ENCODE measurements at places on chromosomes 7 and 10.

DNA sequence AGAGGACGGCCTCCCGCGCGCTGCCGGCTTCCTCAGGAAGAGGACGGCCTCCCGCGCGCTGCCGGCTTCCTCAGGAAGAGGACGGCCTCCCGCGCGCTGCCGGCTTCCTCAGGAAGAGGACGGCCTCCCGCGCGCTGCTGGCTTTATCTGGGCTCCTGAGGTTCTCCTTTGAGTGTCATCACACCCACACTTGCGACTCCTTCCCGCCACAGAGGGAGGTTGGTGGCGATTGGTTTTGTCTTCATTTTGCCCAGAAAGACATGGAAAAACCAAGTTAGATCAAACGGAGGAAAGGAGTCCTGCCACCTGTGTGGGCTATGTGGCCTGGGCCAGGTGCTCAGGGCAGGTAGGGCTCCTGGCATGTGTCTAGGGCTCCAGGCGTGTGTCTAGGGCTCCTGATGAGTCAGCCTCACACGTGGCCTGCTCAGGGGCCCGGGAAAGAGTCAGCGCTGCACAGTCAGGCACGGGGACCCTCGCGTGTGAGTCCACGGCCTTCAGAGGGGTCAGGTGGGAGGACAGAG is 138.0 kb downstream of the VIPR2 start:
- DNase-seq, result no peak

DNA sequence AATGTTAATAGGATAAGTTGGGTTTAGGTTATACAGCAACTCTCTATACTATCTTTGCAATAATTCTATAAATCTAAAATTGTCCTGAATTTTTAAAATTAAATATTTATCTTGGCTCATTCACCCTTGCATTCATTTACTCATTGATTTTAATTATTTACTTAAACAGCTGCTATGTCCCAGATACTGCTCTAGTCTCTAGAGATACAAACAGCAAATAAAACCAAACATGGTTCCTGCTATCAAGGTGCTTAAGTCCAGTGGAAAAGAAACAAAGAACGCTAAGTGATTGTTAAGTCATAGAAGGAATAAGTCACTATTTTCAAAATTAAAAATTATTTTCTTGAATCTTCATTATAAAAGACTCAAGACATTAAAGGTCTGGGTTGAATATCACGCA is 29.9 kb upstream of the MAT1A start:
- DNase-seq, result no peak

DNA sequence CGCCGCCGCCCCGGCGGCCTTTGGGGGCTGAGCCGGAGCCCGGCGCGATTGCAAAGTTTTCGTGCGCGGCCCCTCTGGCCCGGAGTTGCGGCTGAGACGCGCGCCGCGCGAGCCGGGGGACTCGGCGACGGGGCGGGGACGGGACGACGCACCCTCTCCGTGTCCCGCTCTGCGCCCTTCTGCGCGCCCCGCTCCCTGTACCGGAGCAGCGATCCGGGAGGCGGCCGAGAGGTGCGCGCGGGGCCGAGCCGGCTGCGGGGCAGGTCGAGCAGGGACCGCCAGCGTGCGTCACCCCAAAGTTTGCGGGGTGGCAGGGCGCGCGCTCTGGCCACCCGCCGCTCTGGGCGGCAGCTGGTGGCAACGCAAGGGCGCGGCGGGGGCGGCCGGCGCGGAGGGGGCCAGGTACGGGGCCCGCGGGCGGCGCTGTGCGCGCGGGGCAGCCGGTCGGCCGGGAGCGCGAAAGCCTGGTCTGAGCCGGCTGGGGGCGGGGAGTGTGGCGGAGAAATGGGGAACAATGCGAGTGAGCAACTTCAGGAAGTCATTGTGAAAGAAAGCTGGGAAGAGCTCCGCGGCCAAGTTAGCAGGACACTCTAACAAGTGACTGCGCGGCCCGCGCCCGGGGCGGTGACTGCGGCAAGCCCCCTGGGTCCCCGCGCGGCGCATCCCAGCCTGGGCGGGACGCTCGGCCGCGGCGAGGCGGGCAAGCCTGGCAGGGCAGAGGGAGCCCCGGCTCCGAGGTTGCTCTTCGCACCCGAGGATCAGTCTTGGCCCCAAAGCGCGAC is at the start of gene IKZF1:
TSS of gene IKZF1 (plus strand) at position 588 of the 782 bp plus-strand sequence. CDS start 14,346 bp downstream, outside the sequence.
- no peak for DNase-seq

DNA sequence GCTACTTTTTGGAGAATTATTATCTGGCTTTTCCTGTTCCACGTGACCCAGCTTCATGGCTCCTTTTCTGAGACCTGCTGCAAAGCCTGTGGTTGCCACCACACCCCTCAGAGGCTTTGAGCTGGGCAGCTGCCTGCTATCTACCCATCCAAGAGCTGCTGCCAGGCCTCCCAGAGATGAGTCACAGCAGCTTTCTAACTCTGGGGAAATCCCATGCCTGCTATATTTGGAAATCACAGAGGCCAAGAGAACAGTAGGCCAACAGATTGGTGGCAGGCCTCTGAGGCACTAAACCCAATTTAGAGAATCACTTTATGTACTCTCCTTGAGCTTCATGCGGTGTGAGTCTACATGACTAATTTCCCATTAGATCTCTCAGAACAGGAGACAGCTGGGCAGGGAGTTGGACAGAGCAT is 35.2 kb downstream of the SGCE start:
- DNase-seq, result no peak

DNA sequence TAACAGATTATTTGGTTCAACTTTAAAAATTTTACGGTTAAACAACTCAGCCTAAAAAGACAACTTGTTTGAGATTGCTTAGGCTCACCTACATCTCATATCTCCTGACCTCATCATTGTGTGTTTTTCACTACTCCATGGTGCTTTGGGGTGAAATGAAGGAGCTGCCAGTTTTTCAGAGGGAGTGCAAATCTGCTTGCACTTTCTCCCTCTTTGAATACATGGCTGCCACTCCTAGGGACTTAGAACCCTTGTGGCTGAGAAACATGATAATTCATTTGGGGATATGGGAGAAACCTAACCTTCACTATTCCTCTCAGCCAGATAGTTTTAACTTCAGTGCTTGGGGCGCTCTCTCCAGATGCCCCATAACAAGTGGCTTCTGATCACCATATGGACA is 2.7 kb downstream of the CCSER2 start:
- DNase-seq, result no peak

- no peak for DNase-seq
Observed at GRCh38 chr10:132646443-132647097, 109.0 kb downstream of the INPP5A start.

DNA sequence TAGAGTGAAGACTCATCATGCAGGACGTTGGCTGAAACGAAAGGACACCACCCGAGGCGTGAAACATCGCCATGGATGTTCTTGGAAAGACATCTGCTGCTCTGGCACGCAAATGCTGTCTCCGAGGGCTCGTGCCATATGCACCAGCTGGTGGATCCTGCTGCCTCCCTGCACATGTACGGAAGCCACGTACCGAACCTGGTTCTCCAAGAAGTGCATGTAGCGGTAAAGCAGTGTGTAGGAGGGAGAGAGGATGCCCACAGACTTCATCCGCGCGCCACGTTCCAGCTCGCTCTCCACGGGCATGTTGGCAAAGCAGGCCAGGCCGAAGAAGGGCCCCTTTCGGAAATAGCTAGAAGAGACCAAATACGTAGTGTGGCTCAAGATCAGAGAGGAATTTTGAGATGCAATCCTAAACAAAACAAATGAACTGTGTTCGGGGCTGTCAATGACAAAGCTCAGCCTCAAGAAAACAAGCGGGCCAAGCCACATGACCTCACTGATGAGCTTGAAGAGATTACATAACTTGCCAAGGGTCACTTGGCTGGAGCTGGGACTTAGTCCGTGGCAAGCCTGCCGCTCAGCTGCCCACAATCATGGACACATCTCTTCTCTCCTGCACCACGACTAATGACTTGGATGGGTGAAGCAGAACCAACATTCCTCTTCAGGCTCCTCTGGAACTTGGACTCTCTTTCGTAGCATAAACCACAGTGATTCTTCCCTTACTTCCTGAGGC is 16.5 kb downstream of the DENND11 start:
- DNase-seq, result no peak

- DNase-seq, result no peak
Observed at GRCh38 chr7:33601101-33601500, 304.2 kb upstream of the BMPER start.

DNA sequence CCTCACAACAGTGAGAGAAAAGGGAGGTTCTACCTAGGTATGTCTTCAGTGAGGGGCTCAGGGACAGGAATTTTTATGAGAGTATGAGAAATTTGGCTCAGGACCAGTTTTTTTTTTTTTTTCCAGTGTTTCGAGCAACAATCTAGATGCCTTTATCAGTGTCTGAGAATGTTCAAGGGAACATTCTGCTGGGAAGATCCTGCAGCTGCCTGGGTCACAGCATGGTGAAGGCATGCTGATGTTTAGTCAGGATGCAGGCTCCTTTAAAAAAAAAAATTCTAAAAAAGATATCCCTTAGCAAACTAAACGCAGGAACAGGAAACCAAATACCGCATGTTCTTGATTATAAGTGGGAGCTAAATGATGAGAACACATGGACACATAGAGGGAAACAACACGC is 31.0 kb downstream of the SBDS start:
- no peak for DNase-seq

- no peak for DNase-seq
Observed at GRCh38 chr7:96285579-96285978, 36.3 kb downstream of the SLC25A13 start.

GRCh38 chr10:72008096-72008981 is 44.1 kb downstream of the CHST3 start:
- DNase-seq, result no peak

DNA sequence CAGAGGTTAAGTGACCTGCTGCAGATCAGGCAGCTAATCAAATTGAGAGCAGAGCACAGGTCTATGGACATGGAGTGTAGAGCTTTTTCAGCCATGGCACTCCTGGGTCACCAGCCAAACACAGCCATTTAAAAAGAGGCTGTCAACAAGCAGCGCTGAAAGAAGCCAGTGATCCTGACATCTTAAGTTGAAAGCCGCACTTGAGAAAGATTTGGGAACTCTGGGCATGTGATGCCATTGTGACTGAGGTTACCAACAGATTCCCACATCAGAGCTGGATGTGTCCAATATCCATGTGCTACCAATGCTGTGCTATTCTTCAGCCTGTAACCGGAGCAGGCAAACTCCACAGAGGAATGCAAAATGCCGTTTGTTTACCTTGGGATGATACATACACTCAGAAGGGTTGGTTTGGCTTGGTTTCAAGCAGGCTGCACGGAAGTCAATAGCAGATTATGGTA is 56.2 kb upstream of the ABLIM1 start:
- DNase-seq, result no peak

GRCh38 chr10:73650537-73651331 is 5.1 kb downstream of the SYNPO2L start:
- DNase-seq, result no peak

GRCh38 chr7:90532231-90532929 is 62.9 kb downstream of the PTTG1IP2 start:
- DNase-seq, result no peak

DNA sequence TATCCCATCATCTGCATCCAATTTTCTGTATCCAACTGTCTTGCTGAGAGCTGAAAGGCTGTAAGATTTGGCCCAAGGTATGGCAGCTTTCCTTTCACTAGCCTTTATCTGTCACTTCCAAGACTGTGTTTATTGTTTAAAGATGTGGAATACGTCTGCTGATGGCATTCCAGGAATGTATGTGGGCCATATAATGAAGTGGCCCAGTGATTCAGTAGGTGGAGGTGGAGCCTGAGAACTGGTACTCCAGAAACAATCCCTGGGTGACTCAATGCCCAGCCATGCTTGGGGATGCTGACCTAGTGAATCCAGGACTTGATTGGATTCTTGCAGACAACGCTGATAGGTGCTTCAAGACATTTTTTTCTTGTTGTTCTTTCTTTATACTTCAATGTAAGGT is 13.5 kb downstream of the NEUROD6 start:
- DNase-seq, result no peak

DNA sequence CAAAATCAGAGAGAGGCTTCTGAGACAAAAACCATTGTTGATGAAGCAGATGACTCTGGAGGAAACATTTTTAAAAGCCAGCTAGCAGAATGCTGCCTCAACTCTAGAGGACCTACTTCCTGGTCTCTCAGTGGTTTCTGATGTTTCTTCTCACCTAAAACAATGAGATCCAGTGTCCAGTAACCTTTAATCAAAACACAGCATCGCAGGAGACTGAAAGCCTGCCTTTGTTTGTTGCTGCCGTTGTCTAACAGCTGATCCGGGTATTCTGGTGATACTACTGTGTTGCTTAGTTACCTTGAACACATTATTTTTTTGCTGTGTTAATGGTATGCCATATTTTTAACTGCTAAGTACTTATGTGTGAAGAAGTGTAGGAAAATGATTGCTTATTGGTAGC is 70.9 kb downstream of the WIPF3 start:
- no peak for DNase-seq

DNA sequence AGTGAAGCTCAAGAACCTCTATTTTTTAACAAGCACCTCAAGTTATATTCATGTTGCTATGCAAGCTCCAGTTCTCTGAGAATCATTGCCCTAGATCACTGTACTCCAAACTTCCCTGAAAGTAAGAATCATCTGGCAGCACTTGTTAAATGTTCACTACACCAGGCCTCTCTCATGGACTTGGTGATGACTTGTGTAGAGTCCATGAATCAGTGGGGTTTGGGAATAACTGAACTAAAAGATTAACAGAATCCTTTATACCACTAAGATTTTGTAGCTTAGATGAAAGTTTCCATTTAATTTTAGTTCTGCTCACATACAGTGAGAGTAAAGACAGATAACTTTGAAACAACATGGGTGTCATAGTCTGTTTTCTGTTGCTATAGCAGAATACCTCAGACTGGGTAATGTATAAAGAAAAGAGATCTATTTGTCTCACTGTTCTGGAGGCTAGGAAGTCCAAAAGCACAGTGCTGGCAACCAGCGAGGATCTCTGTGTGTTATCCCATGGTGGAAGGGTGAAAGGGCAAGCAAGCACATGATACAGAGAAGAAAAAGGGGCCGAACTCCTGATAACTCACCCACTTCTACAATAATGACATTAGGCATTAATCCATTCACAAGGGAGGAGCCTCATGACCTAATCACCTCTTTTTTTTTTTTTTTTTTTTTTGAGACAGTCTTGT is 27.9 kb upstream of the AOAH start:
- no peak for DNase-seq

DNA sequence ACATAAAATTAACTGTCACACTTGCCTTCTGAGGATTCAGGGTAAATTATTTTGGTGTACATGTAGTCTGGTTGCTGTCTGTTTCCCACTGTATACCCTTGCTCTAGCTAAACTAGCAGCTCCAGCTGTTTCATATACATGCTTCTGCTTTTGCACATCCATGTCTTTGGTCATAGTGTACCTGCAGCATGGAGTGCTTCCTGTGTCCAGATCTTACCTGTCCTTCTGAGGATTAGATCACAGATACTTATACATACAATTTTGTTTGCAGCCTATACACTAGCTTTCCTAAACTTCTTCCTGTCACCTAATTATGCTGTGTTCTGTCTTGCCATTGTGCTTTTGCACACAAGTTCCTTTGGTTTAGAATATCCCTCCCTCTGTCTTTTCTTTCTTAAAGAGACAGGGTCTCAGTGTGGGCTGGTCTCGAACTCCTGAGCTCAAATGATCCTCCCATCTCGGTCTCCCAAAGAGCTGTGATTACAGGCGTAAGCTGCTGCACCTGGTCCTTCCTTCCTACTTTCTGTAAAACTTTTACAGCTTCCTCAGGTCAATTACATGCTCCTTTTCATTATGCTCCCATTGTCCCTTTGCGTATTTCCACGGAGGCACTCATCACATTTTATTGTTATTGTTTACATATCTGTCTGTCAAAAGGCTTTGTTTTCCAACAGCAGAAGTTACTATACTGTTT is 33.8 kb downstream of the TPST1 start:
- DNase-seq, result no peak
